ENCODE measurements at places on chromosomes 11 and 22. TPM values are rescaled to one million over a fixed set of nuclear protein-coding genes. Genes with fewer than 3 reads are reported as not detected.

KRTAP5-1 gene
- total RNA-seq: not detected

GNB1L gene
- total RNA-seq: 9.3 TPM

HOATZ gene
- total RNA-seq: 32.6 TPM

TMEM191C gene
- 0.31 TPM for total RNA-seq

SMTNL1 gene
- total RNA-seq: not detected

NAP1L4 gene
- total RNA-seq: 81.6 TPM
